Activated CD4-positive, alpha-beta T cell treated with anti-CD3 and anti-CD28 coated beads, Interleukin-10, Interleukin-2, amounts not matched to agents 100 ng/mL and 50 ng/mL, durations not matched to agents 16 hours and 8 hours (primary cell): ENCODE measurements at places on chromosomes 3 and 15.

GRCh38 chr3:141086188-141086587, 35.0 kb downstream of the SPSB4 start:
- DNase-seq = no peak

DNA sequence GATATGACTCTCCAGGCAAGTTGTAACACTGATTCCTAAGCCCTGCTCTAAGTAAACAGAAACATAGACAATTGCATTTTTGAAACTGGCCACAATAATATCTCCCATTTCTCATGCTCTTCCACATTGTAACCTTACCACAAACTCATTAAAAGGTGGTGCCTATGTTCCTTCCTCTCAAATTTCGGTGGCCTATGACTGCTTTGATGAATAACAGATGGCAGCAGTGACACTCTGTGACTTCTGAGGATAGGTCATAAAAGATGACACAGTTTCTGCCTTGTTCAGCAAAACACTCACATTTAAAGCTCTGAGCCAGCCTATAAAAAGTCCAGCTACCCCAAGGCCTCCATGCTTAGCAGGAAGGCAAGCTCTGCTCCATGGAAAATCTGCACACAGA, 195.2 kb downstream of the EFHB start:
- DNase-seq = no peak

GRCh38 chr3:193819117-193820010, 226.4 kb downstream of the OPA1 start:
- DNase-seq = no peak

DNA sequence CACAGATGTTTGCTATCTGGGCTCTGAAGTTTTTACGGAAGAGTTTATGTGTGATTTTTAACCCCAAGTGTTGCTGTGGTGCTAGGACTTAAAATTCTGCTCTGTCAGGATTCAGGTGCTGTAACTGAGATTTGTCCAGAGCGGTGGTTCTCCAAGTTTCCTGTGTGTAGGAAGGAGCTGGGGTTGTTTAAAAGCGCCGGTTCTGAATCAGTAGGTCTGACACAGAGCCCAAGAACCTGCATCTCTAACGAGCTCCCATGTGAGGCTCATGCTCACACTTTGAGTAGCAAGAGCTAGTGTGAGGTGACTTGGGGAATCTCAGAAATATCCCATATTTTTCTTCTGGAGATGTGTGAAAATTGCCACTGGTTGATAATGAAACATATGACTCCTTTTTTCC, 325.5 kb downstream of the SATB1 start:
- DNase-seq = no peak

DNA sequence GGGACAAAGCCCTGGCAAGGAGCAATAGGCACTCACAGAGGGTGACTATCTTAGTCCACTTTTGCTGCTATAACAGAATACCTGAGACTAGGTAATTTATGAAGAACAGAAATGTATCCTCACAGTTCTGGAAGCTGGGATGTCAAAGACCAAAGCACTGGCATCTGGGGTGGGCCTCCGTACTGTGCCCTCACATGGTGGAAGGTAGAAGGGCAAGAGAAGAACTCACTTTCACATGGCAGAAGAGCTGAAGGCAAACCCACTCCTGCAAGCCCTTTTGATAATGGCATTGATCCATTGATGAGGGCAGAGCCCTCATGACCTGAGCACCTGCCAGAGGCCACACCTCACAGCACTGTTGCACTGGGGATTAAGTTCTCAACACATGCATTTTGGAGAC, 173.4 kb upstream of the C2CD4B start:
- DNase-seq = no peak

DNA sequence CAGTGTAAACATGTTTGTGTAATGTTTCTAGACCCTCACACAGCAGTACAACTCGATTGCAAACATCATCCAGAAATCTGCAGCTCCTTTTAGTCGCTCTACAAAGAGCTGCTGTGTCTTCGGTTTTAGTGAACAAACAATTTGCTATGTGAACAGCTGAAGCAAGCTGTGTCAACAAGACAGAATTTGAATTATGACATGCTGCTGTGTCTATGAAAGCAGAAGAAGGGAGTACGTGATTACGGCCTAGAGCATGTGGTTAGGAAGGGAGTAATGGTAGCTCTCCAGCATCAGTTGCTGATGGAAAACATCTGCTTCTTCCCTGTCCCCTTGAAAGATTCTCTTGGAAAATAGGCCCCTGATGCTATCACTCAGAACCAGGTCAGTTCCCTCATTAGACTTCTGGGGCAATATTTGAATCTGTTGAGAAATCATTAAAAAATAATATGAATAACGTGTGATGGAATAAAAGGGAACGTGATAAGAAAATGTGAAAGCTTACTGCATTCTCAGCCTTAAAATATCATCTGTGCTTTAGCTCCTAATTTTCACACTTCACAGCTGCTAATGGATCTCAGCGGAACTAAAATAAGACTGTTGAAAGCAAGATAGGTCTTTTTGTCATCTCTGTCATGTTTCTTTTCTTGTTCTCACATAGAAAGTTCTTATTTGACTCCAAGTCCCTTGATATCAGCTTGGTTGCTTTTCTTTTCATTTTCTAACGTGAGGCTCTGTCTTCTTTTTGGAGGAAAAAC, 891.5 kb downstream of the ROBO2 start:
- DNase-seq = no peak

DNA sequence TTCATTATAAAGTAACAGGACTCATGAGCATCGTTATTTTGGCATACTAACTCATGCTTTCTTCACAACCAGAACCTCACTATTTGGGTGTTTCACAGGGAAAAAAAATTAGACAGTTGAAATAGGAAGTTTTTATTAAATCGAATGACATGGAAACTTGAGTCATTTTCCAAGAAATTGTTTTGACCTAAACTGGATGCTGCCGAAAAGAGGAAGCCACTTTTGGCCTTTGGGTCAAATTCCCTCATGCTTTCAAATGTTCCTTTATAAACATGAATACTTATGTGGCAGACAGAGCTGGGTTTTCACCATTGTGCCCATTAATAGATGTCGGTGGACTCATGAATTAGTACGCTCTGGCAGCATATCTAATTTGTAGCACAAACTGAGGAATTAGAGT, 224.9 kb downstream of the MCTP2 start:
- DNase-seq = no peak

- no peak for DNase-seq
Measured at GRCh38 chr3:192365571-192365970, 361.8 kb downstream of the FGF12 start.

GRCh38 chr15:76197703-76198455, 113.4 kb downstream of the ETFA start:
- DNase-seq = no peak

- no peak for DNase-seq
Measured at GRCh38 chr3:186605078-186605477, 7.8 kb upstream of the AHSG start.

GRCh38 chr15:66986951-66987350, 78.5 kb upstream of the SMAD3 start:
- no peak for DNase-seq

GRCh38 chr15:33788906-33789540, 179.3 kb upstream of the CHRM5 start:
- DNase-seq = no peak

GRCh38 chr3:132116601-132117000, 81.8 kb upstream of the CPNE4 start:
- no peak for DNase-seq

DNA sequence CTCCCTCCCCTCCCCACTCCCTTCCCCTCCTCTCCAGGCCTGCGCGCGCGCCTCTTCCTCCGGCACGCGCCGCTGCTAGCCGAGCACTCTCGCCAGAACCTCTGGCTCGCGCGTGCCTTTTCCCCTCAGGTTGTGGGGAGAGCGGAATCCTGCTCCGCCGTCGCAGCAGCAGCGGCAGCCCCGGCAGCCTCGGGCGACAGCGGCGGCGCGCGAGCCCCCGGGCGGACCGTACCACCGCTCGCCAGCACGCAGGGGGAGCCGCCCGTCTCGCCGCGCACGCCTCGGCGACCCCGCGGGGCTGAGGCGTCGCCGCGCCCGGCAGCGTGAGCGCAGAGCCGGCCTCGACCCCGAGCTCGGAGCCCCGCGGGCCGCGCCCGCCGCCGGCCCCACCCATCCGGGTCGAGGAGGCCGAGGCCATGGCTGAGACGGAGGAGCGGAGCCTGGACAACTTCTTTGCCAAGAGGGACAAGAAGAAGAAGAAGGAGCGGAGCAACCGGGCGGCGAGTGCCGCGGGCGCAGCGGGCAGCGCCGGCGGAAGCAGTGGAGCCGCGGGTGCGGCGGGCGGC, at the start of gene CDV3:
CDV3 (plus strand) TSS at position 58 of the 566 bp plus-strand sequence; CDS start at position 417, 359 bp downstream.
- DNase-seq = no peak

- DNase-seq = no peak
Measured at GRCh38 chr3:114428044-114428595, 134.3 kb downstream of the TIGIT start.

- DNase-seq = no peak
Measured at GRCh38 chr3:172551874-172552273, 28.6 kb upstream of the TNFSF10 start.

- DNase-seq = no peak
Measured at GRCh38 chr3:144107923-144108322, 136.3 kb downstream of the DIPK2A start.

DNA sequence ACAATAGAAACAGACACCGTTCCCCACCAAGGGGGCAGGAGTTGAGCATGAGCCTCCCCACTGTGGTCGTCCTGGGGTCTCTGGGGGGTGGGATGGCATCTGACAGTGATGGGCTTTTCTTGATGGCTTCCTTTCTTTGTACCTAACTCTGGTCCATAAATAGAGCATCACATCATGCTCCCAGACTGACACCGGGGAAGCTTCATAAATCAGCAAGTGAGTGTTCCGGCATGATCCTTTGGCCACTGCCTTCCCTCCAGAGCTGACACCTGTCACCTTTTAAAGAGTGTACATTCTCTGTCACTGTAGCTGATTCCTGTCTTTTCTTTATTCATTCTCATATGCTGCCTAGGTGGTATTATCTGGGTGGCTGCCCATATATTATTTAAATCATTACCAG, 129.9 kb downstream of the ROBO2 start:
- no peak for DNase-seq

GRCh38 chr3:57046101-57046765, 14.2 kb upstream of the SPATA12 start:
- no peak for DNase-seq

- peak; percentile 16 for DNase-seq
Measured at GRCh38 chr3:178532476-178532875, 3.8 kb upstream of the KCNMB2 start.

DNA sequence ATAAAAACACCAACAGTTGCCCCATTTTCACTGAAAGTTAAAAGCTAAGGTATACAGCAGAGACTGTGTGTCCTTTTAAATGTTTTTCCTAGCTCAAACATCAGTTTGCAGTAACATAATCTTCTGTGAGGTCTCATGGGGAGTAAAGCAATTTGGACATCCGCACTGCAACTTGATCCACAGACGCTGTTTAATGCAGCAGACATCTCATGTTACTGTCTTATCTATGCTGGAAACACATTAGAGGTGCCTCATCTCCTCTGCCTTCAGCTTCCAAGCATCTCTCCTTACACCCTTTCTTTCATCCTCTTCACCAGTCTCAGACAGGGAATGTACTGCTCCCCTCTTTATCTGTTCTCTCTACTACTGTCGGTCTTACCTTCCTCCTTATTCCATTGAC, 53.7 kb upstream of the ATP11B start:
- no peak for DNase-seq

- DNase-seq = no peak
Measured at GRCh38 chr3:104176706-104177105, 1190.0 kb upstream of the ALCAM start.

GRCh38 chr15:68666120-68666811, 87.5 kb downstream of the CORO2B start:
- no peak for DNase-seq

GRCh38 chr3:194275291-194275690, 75.8 kb downstream of the CPN2 start:
- DNase-seq = no peak

GRCh38 chr15:82768414-82769054, 37.3 kb downstream of the FSD2 start:
- no peak for DNase-seq

- peak; percentile 73 for DNase-seq
Measured at GRCh38 chr3:36944641-36945270, at the start of gene TRANK1. TSS of gene TRANK1 (minus strand) at chr3:36945054. CDS start at chr3:36944809, 245 bp downstream.

DNA sequence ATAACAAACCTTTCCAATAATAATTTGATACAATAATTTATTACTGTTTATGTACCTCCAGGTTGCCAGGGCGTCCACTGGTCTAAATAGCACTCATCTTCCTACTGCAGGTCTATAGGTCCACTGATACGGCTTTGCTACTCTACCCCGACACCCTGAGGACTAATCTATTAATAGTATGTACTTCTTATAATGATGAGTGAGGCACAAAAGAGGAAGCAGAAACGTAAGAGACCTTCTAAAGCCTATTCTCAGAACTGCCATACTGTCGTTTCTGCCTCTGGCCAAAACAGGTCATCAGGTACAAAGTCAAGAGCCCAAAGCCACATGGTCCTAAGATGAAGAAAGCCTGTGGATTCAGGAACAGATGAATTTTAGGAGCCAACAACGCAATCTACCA, 163.2 kb upstream of the GRM7 start:
- no peak for DNase-seq

- peak; percentile 66 for DNase-seq
Measured at GRCh38 chr3:111338059-111338698, 203.8 kb upstream of the CD96 start.

DNA sequence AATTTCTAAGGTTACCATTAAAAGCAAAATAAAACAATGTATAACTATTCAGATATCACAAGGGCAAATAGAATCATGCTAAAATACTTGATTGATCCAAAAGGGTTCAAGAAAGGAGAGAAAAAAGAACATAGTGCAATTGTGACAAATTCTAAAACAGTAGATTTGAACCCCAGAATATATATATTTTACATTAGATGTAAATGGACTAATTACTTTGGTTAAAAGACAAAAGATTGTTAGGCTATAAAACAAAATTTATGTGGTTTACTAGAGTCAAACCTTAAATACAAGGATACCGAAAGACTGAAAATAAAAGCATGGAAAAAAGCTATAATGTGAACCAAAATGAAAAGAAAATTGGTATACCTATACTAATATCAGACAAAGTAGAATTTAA, 129.3 kb downstream of the ADAMTSL3 start:
- DNase-seq = no peak

- DNase-seq = no peak
Measured at GRCh38 chr3:98743071-98743470, 20.1 kb upstream of the ST3GAL6 start.

GRCh38 chr3:106809623-106810299, 567.5 kb upstream of the CCDC54 start:
- no peak for DNase-seq

- no peak for DNase-seq
Measured at GRCh38 chr3:156174229-156174847, 54.0 kb downstream of the KCNAB1 start.

- DNase-seq = no peak
Measured at GRCh38 chr3:63914312-63914711, 2.1 kb upstream of the SCAANT1 start.

GRCh38 chr3:16908016-16908807, 23.5 kb downstream of the PLCL2 start:
- DNase-seq = no peak

DNA sequence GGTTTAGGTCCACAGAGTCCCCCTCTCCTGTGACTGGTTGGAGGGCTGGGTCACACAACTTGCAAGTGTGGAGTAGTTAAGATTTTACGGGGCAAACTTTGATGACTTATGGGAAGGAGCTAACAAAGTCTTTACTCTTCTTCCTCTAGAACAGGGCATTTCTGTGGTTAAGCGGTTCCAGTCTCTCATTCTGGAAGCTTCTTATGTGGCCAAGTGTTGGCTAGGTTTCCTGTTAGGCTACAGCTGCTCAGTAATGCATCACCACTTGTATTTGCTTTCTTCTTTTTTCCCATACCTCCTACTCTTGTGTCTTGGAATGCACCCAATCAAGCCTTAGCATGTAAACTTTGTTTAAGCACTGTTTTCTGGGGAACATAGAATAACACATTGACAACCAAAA, 100.6 kb upstream of the PLAAT1 start:
- no peak for DNase-seq

GRCh38 chr3:139601191-139601961, 61.8 kb upstream of the RBP1 start:
- no peak for DNase-seq
